ENCODE measurements at places on chromosomes 5 and 9. TPM values are rescaled to one million over a fixed set of nuclear protein-coding genes. Genes with fewer than 3 reads are reported as not detected.

GRCh38 chr9:94875300-94876020 lies 149.0 kb downstream of the AOPEP start:
- no peak for DNase-seq

DNA sequence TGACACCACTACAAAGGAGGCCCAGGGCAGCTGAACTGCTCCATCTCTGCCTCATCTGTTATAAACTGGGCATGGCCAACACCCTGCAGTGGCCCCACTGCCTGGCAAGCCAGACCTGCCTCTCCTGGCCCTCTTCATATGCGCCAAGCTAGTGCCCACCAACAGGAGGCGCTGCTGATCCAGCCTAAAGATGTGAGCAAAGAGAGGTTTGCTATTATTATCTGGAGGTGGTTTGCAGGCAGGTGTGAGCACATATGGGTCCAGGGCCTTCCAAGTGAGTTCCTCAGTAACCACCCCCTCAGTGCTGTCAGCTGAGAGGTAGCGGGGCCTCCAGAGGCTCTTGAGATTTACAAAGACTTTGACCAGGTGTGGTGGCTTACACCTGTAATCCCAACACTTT lies 232.2 kb downstream of the SYK start:
- no peak for DNase-seq

GRCh38 chr5:172189693-172190296 lies 1.8 kb upstream of the STK10 start:
- DNase-seq, result no peak

- DNase-seq, result peak; percentile 36
Measured at GRCh38 chr5:145237843-145238242, 597.3 kb downstream of the PRELID2 start.

DNA sequence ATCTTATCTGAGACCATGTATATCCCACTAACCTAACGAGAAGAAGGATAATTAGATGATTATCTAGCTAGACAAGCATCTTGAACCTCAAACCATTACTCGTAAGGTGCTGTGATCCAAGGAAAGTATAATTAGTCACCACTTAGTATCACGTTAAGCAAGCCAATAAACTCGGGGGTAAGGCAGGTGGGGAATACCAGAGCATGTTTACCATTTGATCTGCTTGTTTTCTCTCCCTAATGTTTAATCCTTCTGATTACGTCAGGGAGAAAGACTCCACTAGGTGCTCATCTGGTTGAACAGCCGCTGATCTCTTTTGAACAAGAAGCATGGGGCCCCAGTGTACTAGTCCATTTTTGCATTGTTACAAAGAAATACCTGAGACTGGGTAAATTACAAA lies 69.9 kb upstream of the SLC1A1 start:
- no peak for DNase-seq

DNA sequence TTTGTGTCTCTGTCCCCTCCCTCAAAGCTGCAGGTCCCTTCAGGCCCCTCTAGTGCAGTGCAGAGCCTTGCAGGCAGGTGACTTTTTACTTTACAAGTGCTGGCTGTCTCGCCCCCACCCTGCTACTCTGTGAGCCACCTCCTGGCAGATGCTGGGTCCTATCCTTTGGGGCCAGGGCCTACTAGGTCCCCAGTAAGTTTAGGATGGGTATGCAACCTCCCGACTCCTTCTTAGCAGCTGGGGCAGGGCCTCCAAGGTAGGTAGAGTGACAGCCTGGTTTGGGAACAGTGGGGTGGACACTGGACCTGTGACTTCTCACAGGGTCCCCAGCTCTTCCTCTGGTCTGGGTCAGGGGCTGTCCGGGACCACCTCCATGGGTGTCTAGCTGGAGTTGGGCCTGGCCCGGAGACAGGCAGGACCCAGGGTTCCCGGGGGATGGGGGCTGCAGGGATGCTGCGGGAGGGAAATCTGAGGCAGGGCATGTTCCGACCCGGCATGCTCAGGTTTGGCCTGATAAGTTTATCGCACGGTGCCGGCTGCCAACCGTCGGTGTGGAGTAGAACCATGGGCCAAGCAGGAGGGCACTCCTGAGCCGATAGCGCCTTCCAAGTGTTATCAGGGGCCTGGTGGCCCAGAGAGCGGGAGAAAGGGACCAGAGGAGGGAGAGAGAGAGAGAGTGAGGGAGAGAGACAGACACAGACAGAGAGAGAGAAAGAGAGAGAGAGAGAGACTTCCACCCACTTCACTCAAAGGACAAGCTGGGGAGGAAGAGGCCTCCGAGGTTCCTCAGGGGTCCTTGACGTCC lies 20.5 kb downstream of the GFI1B start:
- no peak for DNase-seq

DNA sequence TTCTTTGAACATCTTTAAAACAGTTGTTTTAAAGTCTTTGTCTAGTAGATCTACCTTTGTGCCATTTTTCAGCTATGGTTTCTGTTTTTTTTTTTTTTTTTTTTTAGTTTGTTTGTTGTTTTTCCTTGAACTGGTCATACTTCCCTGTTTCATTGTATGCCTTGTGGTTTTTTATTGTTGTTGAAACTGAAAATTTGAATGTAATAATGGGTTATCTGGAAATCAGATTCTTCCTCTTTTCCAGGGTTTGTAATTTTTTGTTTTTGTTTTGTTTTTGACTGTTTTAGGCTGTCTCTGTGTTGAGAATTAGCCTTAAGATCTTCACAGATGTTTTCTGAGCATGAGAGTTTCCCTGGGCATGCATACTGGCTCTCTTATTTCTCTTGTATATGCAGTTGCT lies 269.6 kb upstream of the DAP start:
- no peak for DNase-seq

DNA sequence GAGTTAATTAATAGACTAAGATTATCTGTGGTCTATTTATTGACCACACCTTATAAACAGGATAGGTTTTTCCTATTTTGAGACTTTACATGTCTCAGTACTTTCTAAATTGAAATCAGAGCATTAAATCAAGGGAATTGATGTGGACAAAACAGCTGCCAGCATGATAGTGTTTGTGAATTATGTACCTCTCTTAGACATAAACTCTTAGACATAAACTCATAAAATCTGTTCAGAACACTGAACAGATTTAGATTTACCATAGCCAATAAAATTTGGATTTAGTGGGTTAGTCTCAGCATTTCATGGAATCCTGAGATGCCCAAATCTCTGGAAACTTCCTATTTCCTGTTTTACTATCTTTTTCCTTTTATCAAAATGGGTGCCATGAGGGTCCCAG lies 11.5 kb upstream of the AGXT2 start:
- DNase-seq, result no peak

DNA sequence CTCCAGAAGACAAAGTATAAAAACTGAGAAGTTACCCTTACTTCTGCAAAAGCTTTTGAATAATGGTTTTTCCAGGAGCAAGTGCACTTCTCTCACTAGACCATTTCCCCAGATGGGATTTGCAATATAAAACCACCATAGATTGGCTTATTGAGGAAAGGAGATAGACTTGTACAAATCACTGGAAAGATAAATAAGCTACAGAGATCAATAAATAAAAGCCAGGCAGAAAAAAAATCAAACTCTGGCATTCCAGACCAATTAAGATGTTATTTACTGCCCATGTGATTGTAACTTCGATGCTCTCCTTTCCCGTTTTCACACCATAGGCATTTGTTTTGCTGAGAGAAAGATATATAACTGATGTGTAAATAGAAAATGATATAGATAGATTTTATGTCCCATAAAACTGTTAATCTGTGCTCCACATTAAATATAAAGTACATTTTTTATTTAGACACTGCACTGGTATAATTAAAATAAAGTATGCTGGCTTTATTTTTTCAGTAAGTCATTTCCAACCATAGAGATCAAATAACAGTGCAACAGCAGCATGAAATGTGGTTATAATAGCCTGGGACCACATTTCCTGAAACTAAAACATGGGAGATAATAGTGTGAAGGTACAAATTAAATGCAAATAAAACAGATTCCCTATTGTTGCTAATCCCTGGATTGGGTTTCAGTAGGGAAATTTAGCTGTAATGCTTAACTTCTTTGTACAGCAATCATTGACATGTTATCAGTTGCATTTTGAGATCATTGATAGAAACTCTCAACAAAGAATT lies 177.7 kb downstream of the NR2F1-AS1 start:
- no peak for DNase-seq

DNA sequence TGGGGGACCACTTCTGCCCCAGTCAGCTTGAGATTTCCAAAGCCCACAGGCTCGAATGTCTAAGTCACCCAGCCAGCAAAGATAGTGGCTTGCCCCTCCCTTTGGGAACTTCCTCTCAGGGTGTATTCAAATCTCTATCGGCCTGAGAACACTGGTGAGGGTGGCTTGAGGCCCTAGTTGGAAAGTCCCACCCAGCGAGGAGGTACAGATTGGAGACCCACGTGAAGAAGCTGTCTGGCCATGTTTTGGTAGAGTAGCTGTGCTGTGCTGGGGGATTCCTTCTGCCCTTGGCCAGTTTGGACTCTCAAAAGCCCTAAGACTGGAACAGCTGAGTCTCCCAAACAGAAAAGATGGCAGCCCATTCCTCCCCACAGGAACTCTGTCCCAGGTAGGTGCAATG lies 172.7 kb upstream of the RIOK2 start:
- DNase-seq, result no peak

GRCh38 chr9:121226175-121226574 lies 24.5 kb upstream of the RAB14 start:
- DNase-seq, result no peak

DNA sequence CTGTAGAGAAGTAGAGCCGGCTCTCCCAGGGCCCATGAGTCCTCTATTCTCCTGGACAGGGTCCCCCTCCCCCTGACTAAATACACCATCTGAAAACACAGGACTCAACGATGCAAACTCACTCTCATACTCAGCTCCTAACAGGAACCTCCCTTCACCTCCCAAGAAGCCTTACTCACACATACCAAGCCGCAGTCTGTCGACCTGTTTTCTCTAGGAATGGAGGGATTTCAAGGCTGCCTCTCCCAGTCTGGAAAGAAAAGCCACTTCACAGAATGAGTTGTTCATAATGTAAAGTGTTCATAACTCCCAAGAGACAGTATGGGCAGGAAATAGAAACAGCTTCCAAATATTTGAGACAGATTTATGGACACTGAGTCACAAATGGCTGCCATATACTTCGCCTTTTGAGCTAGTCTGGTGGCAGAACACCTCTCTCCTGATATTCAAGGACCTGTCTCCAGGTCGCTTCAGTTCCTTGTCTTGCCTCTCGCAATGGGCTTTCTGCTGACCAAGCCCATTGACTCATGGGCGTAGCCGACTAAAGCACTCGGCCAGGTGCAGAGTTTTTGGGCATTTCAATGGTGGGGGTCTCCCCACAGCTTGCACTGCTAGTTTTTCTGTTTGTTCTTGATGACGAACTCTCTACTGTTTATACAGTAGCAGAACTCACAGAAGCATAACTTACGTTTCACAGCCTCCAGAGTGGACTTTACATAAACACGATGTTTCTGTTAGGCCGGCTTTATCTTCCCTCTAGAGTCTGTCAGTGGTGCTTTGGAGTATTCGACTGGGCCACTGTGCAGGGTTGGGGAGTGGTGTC lies 25.0 kb upstream of the IL17B start:
- DNase-seq, result no peak

- no peak for DNase-seq
Measured at GRCh38 chr5:135977375-135977928, 22.7 kb upstream of the LECT2 start.

- no peak for DNase-seq
Measured at GRCh38 chr5:180067986-180068385, 3.6 kb downstream of the RNF130 start.

DNA sequence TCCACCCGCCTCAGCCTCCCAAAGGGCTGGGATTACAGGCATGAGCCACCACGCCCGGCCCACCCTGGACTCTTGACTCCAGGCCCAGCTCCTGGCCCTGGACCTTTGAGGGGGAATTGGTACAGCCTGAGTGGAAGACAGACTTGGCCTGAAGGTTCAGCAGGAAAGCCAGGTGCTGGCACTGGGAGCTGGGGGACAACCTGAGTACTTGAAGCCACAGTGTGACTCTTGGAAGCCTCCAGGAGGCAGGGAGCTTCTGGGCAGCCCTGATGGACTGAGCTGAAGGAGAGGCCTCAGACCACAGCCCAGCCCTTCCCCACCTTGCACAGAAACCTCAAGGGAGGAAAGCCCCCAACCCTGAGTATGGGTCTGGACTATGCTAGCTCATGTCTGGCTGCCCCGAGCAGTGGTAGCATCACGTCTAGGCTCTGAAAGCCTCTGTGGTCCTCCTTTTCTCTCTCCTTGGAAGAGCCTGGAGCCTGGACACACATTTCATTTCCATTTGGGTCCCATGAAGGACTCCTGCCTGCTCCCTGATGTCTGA lies 54.1 kb downstream of the RASGEF1C start:
- DNase-seq, result no peak

DNA sequence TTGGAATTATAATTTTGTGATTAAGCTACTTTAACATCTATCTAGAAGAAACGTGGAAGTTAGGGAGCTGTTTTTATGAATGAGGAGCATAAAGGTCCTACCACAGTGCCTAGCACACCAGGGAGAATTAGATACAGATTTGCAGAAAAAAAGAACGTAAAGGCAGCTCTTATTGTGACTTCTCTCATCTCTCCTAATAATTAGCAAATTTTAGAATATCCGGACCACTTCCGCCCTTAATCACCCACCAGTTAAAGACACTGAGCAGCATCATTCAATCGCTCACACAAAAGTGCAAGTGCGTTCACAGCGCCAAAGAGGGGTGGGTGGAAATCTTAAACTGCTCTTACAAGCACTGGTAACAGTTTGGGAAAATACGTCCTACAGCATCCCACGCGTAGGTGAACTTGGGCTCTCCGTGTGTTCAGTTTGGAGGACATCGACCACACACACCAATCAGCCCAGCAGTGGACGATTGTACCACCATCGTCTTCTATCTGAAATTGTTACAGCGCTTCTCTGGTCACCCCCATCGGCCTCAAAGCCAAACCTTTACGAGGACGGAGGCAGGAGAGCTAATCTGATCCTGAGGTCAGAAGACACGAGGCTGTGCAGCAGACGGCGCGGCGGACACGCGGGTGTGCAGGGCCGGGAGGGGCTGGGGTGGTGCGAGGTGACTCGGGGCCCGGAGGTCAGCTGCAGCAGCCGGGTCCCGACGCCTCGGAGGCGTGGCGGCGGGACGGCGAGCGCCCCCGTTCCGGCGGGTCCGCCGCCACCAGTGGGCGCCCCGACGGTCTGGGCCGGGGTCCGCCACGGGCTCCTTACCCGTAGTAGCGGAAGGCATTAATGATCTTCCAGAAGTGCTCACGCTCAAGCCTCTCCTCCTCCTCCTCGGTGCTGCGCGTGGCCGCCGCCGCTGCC lies 646 bp downstream of the CARNMT1 start:
- DNase-seq, result peak; percentile 21

GRCh38 chr9:711761-712553 lies 129.5 kb upstream of the DMRT1 start:
- DNase-seq, result no peak

The SV2C gene
- polyA plus RNA-seq, result 1.3 TPM

The ABCA2 gene
- 61.6 TPM for polyA plus RNA-seq

The F2RL2 gene
- 0.65 TPM for polyA plus RNA-seq

The CARTPT gene
- polyA plus RNA-seq, result not detected

The GALT gene
- 85.0 TPM for polyA plus RNA-seq

The ORM2 gene
- not detected for polyA plus RNA-seq

The SHC3 gene
- 3.4 TPM for polyA plus RNA-seq

The PCDHA4 gene
- 0.96 TPM for polyA plus RNA-seq

The PHF24 gene
- polyA plus RNA-seq, result 0.18 TPM

The HTR4 gene
- 0.11 TPM for polyA plus RNA-seq
